HFFc6 (cell line): ENCODE measurements at places on chromosomes 3 and 15.

DNA sequence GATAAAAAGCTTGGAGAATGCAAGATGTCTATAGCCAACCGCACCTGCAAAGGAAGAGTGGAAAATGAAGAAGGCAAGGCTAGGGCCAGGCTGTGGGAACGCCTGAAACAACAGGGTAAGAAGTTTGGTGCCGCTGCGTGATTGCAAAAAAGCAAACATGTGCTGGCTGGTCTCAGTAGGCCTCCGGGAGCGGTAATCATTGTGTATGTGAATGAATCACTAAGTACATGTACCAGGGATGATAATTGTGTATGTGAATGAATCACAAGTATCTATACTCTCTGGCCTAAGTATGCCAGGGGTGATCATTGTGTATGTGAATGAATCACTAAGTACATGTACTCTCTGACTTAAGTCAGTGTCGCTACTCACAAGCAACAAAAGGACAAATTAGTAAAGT is 40.3 kb upstream of the PARL start:
- peak; percentile 19 for DNase-seq

DNA sequence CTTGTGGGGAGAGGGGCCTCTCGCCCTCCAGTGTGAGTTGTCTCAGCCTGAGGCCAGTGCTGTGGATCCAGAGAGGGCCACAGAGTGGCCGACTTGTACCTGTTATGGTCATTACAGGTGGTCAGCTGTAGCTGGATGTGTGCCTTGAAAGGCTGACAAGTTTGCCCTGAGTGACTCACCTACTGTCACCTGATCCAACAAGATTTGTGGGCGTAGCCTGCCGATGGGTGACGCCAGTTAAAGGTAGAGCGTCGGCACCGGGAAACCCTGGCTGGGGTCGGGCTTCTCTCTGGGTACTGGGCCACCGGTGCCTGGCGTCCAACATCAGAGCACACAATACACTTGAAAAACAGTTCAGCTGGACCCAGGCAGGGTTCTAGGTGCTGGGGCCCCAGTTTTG is 2.8 kb upstream of the ISG20 start:
- DNase-seq: no peak

DNA sequence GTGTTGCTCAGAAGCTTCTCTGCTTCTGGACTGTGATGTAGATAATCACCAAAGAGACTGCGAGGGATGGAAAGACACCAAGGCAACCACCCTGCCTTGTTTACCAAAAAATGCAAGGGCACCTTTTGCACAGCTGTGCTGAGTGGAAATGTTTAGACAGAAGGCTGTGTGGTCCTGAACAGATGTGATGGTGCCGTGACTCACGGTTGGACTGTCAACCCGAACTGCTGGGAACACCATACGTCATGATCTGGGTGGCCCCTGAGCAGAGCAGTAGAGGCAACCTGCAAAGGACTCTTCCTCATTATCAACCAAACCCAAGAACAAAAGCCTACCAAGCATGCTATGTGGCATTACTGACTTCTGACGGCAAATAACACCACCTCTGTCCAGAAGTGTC is 61.3 kb upstream of the LPP start:
- no peak for DNase-seq

DNA sequence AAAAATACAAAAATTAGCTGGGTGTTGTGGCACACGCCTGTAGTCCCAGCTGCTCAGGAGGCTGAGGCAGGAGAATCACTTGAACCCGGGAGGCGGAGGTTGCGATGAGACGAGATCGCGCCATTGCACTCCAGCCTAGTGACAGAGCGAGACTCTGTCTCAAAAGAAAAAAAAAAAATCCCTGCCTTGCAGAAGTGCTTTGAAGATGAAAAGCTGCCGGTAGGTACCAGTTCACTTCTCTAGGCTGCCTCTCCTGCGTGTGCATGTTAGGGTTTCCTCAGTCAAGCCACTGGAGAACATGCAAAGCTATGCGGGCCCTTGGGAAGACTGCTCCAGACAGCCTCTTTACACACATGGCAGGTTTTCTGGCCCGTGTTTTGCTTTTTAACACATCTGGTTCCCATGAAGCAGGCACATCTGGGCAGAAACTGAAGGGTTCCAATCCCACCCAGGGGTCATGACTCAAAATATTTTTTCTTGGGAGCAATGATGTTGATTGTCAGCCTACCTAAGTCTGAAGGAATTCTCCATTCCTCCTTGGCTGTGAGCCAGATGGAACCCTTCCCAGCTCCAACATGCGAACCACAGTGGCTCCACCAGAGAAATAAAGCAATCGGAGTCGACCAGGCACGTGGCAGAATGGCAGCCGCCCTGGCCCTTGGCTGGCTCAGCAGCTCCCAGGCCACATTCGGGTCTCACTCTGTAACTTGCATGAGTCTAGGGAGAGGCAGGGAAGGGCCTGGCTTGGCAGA is 29.6 kb downstream of the MGLL start:
- DNase-seq: peak; percentile 86

DNA sequence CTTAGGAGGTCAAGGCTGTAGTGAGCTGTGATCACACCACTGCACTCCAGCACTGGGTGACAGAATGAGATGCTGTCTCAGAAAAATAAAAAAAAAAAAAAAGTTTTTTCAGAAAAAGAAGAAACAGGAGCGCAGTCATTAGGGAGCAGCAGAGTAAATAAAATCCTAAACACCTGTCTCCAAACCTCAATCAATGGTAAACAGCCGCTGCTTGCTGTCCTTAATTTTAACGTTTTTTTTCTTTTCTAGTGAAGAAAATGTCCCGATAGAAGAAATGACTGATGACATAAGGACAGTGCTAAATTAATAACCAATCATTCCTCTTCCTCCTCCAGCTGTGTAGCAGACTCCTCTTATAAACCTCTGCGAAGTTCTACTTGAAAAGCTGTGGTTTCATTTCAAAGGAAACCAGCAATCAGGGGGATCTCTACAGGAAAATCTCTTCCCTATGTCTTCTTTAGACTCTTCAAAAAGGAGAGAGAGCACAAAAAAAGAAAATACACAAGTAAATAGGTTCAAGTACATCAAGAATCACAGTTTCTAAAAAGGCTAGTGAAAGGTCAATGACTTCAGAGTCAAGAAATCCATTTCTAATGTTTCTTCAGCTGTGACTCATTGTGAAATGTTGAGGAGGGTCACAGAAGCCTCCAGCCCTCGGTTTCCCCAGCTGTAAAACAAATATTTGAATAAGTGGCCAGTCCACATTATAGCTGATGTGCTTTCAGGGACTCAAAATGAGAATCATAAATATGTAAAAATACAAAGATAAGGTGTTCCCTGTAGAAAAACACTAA is 127.6 kb downstream of the TMCO5A start:
- no peak for DNase-seq

DNA sequence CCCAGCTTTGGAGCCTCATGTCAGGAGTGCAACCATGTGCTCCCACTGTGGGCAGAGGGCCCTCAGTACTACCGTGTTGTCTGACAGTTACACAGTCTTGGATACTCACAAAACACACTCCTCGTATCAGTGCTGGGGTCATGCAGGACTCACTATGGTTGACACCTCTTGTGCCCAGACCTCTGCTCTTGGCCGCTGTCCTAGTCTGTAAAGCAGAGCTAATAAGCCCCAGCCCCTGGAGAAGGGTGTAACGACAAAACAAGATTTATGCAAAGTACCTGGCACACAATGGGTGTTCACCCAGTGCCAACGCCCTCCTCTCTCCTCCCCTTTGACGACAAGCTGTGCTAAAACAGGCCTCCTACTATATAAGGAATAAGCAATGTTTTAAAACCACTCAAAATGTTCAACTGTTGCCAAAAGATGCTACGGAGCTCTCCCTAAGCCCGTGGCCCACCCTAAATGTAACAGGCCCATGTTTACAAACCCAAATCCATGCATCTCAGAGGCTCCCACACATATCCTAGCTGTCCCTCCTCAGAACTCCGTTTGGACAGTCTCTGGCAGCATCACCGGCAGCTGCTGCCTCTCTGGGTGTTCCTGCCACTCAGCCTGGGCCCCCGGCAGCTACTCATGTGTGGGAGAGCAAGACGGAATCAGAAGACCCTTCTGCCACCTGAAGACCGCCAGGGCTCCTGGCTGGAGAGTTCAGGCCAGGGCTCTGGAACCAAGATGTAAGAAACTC is 65.8 kb downstream of the MRPL46 start:
- DNase-seq: no peak
